ENCODE measurements at places on chromosomes 1 and 21.

DNA sequence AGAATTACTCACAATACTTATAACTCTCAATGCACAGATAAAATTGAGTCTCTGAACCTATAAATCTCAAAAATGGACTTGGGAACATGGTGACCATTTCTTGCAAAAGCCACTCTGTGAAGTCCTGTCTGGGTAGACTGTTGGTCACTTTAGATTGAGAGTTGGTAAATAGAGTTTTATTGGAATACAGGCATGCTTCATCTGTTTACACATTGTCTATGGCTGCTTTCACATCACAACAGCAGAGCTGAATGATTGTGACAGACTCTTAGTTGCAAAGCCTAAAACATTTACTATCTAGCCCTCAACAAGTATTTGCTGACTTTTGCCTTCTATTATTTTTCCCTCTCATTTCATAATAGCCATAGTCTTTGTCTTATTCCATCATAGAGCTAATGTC lies 24.1 kb upstream of the ASPM start:
- no peak for DNase-seq

DNA sequence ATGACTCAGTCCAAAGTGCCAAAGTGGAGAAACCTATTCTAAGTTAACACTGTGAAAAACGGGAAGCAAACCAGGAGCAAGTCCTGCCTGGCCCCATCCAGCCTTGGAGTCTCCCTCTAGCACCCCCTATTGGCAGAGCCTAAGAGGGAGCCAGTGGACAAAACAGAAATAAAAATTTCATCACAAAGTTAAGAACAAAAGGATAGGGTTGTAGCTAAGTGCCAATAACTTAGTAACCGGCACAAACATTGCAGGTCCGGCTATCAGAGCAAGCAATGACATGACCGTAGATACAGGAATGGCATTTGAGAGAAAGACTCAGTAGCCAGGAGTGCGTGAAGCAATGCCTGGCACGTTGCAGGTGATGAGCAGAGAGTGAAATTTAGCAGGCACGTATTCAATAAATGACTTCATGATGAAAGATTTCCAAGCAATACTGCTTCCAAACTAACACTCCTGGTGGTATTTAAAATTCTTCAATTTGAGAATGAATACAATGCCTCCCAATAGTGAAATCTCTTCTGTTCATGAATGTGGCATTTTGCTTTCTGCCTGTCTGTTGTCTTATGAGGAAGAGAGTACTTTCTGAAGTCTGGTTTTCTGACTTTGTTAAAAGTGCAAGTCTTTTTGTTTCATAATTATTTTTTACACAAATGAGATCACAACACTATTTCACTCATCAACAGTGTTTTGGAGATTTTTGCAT lies 391.0 kb downstream of the OMA1 start:
- peak; percentile 67 for DNase-seq

- no peak for DNase-seq
Measured at GRCh38 chr1:11339346-11340232, 66.6 kb downstream of the UBIAD1 start.

- DNase-seq = no peak
Measured at GRCh38 chr21:44486302-44486701, 31.0 kb downstream of the LRRC3 start.

DNA sequence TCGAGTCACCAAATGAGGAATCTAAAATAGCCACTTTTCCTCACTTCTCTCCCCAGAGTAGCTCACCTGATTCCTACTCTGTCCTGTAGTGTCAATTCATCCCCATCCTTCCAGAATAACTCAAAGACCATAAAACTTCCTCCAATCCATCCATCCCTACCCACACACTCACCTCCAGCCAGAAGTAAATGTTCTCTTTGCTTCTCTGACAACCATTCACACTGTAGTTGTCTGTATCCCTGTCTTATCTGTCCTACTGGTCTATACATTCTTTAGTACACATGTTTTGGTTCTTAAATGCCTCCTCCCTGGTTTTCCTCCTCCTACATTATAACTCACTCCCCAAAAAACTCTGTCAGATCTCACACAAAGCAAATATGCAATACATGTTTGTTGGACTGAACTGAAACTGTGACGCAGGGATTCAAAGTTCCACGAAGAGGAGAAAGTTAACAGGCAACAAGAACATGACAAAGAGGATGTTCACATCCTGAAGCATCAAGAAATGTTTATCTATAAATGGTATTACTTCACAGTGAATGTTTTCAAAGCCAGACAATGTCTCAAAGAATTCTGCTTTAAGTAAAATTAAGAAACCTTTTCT lies 11.0 kb downstream of the TP53BP2 start:
- no peak for DNase-seq

DNA sequence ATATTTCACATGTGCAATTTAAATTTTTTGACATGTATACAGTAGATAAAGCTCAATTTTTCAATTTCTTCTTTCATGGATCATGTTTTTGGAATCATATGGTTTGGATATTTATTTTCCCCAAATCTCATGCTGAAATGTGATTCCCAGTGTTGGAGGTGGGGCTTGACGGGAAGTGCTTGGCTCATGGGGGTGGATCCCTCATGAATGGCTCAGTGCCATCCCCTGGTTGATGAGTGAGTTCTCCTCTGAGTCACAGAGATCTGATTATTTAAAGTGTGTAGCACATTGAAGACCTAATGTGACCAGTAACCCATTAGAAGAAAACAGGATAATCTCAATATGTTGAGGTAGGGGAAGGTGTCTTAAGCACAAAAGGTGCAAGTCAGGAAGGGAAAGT lies 9.1 kb upstream of the IFI16 start:
- DNase-seq = no peak

DNA sequence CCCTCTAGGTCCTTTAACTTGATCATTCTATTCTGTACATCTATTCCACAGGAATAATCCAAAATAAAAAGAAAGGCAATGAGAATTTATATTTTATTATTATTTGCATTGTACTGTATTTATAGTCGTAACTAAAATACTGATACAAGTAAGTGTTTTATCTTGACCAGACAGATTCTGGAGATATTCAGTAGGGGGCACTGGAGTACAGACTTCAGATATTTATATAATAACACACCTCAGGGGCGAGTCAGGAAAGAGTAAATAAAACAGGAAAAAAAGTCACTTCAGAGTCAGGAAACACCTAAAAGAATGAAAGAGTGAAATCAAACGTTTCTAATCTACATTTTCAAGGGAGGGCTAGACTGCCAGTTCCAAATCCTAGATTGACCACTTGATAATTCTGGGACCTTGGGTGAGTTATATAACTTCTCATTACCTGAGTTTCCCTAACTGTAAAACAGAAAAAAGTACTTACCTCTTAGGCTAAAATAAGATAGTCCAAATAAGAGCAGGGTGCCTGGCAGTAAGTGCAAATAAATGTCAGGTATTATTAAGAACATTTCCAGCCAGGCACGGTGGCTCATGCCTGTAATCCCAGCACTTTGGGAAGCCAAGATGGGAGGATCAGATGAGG lies 31.1 kb upstream of the MTF1 start:
- DNase-seq = peak; percentile 28

DNA sequence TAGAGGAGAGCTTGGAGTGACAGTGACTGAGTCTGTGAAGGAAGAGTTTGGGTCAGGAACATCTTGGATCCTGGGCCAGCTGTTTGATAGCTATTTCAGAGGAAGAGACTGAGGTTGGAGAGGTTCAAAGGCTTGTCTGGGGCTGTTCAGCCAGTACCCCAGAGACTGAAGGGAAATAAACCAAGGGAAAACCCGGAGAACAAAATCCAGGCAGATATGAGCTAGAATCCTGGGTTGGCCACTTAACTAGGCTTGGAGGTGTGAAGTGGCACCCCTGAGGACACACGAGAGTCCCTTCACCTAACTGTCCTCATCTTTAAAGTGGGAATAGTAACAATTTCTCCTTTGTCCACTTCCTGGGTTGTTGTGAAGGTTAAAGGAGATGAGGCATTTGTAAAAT lies 23.1 kb upstream of the EPB41 start:
- DNase-seq = no peak

DNA sequence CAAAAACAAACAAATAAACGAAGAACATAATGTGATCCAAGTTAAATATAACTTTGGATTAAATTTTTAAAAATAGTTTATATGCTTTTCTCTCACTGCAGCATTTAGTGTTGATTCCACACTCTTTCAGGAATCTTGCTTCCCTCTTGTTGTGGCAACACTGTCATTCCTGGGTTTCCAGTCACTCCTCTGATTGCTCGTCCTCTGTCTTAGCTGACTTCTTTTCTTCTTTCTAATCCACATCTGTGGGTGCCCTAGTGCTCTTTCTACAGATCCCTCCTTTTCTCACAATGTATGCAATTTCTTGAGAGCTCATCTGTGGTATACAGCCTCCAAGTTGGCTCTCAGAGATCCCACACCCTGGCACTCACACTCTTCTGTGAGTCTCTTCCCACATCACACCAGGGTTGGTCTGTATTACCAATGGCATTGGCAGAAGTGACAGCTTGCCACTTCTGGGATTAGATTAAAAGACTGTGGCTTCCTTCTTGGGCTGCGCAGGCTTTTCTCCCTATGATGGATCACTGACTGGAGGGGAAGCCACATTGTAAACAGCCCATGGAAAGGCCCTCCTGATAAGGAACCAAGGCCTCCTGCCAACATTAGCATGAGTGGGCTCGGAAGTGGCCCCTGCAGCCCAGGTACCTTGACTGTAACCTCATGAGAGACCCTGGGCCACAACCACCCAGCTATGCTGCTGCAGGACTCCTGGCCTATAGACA lies 11.5 kb upstream of the MYOC start:
- DNase-seq = no peak

DNA sequence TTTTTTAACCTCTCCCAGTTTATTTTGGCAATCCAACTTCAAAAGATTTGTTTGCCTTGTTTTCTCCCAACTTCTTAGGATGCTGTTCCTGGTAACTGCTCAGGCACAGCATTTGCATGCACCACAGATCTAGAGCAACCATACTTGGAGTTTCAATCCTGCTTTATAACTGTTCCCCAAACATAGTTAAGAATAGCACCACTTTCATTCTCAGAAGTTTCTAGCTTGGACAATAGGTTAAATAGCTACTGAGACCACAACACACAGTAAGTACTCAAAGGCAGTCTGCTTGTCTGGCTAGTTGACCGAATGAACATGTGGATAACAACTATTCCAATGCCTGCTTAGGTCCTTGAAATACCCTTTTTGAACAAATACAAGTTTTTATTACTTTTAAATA lies 76.8 kb downstream of the FOXJ3 start:
- DNase-seq = no peak

DNA sequence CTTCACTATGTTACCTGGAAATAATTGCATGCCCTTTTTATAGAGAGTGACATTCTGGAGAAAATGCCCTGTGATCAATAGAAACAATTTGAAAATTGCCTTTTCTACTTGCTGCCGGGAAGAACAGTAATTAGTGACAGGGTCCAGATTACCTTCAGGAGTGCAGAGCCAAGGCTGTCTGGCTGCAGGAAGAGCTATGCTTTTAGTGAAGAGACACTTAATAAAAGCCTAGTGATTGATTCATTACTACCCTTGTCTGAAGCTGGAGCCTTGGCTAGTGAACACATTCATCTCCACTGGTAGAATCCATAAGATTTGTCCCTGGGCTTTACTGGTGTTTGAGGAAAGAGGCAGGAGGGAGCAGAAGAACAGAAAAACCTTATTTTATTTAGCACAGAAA lies 12.9 kb upstream of the DNASE2B start:
- no peak for DNase-seq

DNA sequence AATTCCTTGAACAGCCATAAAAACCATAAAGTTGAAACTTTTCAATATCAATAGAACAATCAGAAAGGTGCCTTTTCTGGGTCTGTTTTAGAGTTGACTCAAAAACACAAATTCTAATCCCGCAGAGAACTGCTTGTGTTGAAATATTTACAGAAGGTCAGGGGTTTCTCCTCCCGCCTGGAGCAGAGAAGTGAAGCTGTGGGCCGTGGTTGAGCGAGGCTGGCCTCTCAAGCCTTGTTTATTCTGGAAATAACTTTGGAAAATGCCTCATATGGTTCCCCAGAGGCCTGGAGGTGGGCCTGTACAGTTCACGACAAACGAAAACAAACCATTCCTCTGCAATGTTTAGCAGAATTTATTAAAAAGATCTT lies 90.8 kb upstream of the ERRFI1 start:
- no peak for DNase-seq

- no peak for DNase-seq
Measured at GRCh38 chr1:42551180-42551579, 88.1 kb downstream of the CCDC30 start.

DNA sequence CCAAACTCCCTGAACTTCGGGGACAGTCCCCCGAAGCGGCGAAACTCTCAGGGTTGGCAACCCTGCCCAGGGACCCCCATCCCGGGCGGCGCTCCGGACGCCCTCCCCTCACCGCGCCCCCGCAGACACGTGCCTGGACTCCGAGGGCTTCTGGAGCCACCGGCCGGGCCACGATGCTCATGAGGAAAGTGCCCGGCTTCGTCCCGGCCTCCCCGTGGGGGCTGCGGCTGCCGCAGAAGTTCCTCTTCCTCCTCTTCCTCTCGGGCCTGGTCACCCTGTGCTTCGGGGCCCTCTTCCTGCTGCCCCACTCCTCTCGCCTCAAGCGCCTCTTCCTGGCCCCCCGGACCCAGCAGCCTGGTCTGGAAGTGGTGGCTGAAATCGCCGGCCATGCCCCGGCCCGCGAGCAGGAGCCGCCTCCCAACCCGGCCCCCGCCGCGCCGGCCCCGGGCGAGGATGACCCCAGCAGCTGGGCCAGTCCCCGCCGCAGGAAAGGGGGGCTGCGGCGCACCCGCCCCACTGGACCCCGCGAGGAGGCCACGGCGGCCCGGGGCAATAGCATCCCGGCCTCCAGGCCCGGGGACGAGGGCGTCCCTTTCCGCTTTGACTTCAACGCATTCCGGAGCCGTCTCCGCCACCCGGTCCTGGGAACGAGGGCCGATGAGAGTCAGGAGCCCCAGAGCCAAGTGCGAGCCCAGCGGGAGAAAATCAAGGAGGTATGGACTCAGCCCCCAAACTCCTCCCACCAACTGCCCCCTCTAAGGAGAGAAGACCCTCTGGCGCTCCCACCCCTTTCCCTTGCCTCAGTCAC lies 1.2 kb downstream of the MAN1C1 start:
- no peak for DNase-seq

DNA sequence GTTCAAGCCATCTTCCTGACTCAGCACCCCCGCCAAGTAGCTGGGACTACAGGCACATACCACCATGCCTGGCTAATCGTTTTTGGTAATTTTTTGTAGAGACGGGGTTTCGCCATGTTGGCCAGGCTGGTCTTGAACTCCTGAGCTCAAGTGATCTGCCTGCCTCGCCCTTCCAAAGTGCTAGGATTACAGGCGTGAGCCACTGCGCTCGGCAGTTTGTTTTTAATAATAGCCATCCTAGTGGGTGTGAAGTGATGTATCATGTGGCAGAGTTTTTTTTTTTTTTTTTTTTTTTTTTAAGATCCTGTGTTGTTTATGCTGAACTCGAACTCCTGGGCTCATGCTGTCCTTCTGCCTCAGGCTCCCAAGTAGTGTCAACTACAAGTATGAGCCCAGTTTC lies 51.8 kb downstream of the SPEN start:
- no peak for DNase-seq

DNA sequence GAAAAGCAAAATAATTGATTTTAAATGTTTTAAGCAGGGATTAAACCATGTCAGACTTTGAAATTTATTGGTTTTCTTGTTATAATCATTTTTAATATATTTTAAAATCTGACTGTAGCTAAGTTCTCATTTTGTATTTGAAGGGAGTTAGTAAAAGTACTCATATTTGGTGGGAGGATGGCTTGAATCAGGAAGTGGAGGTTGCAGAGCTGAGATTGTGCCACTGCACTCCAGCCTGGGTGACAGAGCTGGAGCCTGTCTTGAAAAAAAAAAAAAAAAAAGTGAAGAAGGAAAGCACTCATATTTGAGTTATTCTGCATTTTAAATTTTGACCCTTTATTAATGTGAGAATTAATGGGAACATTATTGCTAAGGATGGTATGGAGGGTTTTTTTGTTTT lies 106.0 kb downstream of the RABGAP1L start:
- no peak for DNase-seq

Data from HL-60 (cell line).